Astrocyte of the hippocampus (primary cell): ENCODE measurements at places on chromosomes 13 and 19.

DNA sequence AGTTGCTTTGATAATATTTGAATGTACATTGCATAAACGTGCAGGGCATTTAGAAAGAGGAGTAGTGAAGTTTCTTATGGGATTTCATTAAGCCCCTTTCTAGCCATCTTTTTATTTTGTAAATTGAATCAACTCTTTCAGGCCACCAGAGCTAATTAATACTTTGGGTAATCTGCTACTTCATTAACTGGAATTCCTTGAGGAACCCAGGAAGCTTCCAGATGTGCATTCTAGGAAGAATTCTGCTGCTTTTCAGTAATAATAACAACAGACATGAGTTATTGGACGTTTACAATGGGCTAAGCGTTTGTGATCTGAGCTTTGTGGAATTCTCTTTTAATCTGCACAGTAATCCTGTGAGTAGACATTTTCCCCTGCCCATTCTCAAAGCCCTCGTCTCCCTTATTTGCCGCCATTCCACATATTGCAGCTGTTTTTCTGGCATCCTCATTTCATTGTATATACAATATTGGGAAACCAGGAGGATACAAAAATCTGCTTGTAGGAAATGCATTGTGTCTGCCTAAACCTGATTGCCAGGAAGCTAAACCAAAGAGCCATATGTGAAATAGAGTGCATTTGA, 103.9 kb downstream of the HS6ST3 start:
- DNase-seq, result no peak

DNA sequence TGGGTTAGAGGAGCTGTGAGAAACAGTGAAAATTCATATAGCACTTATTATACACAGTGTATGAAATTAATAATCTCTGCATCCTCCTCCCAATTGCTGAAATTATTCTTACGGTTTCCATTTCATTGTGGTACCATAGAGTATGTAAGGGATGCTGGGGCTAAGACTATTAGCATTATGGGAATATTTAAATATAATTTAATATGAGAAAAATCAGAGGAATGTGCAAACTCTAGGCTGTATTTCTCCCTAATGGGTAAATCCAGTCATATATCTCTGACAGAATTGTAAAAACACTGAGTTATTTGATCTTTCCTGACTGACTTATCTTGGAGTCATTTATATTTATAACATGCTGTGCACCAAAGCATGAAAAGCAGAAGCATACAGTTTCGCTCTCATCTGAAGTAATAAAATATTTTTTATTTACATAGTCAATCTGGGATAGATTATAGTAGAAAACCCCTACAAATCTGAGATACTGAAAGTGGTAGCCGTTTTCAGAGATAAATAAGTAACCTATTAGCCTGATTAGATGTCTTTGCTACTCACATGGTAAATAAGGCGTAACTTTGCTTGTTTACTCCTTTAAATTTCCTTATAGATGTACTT, 34.9 kb downstream of the LRCH1 start:
- DNase-seq, result no peak

GRCh38 chr19:7848779-7849457, 18.9 kb downstream of the EVI5L start:
- DNase-seq, result no peak

DNA sequence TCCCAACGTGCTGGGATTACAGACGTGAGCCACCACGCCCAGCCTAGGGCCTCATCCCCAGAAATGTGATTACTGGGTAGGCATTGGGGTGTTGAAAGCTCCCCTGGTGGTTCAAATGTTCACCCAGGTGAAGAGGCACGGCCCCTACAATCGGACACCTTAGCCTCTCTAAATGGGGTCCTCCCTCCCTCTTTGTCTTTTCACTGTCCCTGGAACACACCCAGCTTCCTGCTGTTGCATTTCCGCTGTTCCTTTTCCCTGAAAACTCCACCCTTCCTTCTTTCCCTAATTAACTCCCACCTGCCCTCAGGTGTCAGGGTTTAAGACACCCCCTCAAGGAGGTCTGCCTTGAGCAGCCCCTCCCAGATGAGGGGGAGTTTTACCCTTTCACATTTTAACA, 3.6 kb upstream of the PRODH2 start:
- DNase-seq, result no peak

- DNase-seq, result no peak
These were observed 6.0 kb upstream of the FFAR2 start for GRCh38 chr19:35442091-35442490.

DNA sequence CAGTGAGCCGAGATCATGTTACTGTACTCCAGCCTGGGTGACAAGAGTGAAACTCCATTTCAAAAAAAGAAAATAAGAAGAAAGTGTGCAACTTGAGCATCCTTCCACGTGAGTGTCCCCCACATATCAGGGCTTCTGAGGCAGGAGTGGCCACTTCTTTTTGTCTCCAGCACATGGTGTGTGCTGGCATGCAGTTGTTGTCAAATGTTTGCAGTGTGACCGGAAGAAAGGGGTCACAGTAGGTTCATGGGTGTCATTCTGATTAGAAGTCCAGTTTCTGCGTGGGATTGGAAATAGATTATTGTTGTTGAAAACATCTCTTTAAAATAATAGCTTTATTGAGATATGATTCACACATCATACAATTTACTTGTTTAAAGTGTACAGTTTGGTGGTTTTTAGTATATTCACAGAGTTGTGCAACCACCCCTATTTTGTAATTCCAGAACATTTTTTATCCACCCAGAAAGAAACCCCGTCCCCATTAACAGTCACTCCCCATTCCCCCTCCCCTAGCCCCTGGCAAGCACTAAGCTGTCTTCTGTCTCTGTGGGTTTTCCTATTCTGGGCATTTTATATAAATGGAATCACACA, 2.2 kb downstream of the CRTC1 start:
- DNase-seq, result no peak
